Daoy (cell line): ENCODE measurements at places on chromosomes 7 and 10. TPM values are rescaled to one million over a fixed set of nuclear protein-coding genes. Genes with fewer than 3 reads are reported as not detected.

ADRB1 gene
- not detected in 2 replicates for total RNA-seq

DNA sequence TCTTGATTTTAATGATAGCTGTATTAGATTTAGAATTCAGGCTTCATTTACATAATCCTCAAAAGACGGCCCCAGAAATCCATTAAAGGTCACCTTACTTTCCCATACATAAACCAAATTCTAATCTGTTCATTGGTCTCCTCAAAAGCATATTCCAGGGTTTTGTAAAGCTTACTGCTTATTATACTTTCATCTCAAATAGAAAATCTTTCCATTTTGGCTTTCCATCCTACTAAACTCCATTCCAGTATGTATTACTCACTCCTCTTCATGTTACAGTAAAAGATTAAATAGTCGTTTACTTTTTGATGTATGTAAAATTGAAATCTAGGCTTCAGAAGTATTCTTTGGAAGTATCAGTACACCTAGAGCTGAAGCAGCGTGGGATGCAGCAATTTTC is 143.5 kb upstream of the LRRN3 start:
- no peak for DNase-seq

- DNase-seq, result no peak
Observed at GRCh38 chr10:129897871-129898626, 66.0 kb downstream of the EBF3 start.

DNA sequence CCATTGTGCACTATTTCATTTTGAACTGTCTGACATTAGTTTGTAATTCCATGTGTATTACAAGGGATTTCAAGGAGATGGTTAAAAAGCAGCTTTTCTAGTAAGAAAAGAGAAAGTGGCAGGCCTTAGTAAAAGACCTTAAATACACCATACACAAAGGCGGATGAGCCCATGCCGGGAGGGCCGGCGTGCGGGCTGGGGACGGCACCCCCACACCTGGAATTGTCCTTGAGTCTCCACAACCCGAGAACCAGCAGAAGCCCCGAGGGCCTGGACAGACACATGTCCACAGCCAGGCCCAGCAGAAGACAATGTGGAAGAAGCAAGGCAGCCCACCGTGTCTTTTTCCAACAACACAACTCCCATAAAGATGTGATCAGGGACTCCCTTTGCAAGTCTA is 123.7 kb upstream of the TCERG1L start:
- DNase-seq, result no peak

ANXA8 gene
- total RNA-seq, result 9.7 and 10.1 TPM in 2 replicates

DNA sequence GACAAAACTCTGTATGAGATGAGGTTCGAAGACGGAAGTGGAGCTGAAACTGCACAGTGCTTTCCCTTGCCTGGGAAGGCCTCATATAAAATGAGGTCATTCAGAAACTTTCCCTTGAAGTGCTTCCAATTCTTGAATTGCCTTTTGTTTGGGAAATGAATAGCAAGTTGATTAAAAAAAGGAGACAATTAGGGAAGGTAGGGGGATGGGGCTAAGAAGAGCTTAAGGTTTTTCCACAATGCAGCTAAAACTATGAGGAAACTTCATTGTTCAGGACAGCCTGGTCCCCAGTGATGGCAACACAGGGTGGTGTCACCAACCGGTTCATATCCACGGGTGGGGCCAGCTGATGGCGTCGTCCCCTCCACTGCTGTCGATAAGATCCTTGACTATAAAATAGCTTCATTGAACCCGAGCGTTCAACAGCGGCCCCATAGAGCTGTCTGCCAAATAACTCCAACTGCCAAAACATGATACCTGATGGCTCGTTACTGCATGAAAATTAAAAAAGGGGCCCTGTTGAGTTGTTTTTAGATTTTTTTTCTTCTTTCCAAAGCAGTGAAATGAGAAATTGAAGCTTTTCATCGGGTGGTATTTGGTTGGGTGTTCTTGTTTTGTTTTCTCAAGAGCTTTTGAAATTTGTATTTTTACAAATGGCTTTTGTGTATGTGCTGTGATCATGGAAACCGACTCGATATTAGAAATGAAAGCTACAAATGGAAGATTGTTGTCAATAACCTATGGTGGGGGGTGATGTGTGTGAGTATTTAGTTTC is 2.8 kb upstream of the CELF2 start:
- DNase-seq, result no peak

RAB19 gene
- total RNA-seq, result not detected in 2 replicates

AGAP3 gene
- 41.6 and 72.6 TPM in 2 replicates for total RNA-seq

EZH2 gene
- 70.1 and 79.1 TPM in 2 replicates for total RNA-seq

DNA sequence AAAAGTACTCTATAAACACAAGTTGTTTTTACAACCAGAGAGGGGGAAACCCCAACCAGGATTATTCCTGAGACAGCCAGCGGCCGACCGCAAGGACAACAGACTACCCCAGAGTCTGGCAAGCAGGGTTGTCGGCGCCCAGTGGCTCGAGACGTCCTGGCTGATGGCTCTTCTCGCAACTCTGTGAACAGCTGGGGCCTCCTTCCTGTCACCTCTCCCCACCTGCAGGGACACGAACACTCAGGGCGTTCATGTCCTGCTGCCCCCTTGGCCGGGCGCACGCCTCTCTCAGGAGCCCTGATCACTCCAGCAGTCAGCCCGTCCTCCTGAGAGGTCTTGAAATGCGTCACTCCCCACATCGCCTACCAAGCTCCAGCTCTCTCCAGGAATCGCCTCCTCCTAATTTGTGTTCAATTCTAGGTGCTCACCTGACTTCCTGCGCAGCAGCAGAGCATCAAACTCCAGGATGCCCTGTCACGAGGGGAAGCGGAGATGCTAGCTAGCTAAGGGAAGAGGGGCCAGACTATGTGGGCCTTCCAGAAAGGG is 66.4 kb upstream of the TNRC18 start:
- DNase-seq, result no peak

TMEM213 gene
- total RNA-seq, result not detected in 2 replicates

ZCCHC24 gene
- total RNA-seq, result 3.0 and 4.3 TPM in 2 replicates

DNA sequence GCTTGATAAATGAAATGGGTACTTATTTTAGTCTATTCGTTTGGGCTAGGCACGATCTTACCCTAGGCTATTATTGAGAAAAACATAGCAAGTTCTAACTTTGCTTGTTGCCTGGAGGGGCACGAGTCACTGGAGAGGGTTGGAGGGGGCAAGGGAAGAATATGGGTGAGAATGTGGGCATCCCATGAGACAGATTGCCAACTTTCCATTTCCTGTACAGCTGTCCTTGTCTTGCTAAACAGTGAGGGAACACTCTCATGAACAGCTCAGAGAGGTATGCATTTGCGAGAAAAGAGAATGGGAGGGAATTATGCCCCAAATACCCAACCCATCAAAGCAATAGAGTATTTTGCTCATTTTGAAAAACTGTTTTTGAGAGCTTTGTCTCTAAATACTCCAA is 9.2 kb downstream of the CDHR3 start:
- no peak for DNase-seq

GRCh38 chr10:37854626-37855025 is 2.8 kb downstream of the ZNF248 start:
- DNase-seq, result no peak

CPA2 gene
- total RNA-seq, result 0.11 TPM in 1 of 2 replicates, not detected in the other

- no peak for DNase-seq
Observed at GRCh38 chr10:4059471-4060138, 274.6 kb upstream of the KLF6 start.

- no peak for DNase-seq
Observed at GRCh38 chr7:119761776-119762175, 511.2 kb upstream of the KCND2 start.

ABCA13 gene
- under 0.01 and 0.06 TPM in 2 replicates for total RNA-seq

GRCh38 chr7:26657686-26658388 is 206.6 kb downstream of the SKAP2 start:
- no peak for DNase-seq

DNA sequence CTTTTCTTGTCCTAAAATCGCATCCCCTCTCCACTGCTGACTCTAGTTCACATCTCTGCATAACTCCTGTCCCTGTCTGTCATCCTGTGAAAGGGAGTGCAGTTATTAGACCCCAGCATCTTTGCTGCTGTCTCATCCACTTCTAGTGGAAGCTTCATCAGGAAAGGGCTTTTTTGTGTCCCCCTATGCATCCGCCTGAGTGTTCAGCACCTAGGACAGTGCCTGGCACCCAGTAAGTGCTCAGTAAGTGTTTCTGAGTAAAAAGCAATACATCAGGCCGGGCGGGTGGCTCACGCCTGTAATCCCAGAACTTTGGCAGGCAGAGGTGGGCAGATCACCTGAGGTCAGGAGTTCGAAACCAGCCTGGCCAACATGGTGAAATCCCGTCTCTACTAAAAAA is 211.8 kb upstream of the FOXK1 start:
- DNase-seq, result peak; percentile 28

DNA sequence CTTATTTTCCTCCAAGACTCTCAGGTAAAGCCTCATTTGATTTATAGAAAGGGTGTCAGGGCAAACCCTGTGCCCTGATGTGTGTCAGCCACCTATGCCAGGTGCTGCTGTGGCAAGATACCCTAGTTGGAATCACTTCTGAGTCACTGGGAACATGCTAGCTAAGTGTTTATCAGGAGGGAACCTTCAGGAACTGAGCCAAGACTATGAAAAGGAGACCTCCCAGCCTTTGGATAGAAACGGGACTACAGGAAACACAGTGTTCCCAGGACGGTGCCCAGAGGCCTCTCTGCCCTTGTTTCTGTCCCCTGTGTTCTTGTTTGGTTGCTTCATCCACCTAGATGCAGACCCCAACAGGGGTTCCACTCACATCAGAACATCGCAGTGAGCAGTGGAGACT is 28.5 kb downstream of the CNNM1 start:
- DNase-seq, result no peak

DNA sequence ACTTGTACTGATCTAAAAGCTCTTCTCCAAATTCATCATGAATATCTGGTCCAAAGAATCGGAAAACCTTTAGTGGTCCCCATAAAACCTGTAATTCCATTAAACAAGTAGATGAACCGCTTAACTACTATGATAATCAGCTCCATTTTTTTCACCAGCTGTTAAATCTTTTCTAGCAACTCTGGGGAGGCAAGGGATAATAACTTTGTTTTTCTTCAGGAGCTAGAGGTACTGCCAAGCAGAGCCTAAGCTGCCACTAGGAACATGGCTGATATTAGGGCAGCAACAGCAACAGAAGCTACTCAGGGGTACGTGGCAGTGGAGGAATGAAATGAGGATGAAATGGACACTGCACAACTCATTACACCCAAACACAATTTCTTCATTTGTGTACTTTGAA is 138.0 kb downstream of the SRPK2 start:
- DNase-seq, result no peak

GRCh38 chr7:108648989-108649388 is 79.3 kb downstream of the DNAJB9 start:
- no peak for DNase-seq

PAPOLB gene
- total RNA-seq, result not detected in 2 replicates

GRCh38 chr10:8389630-8390029 is 335.1 kb downstream of the GATA3 start:
- DNase-seq, result peak; percentile 22

GRCh38 chr10:44635176-44635575 is 250.3 kb upstream of the CXCL12 start:
- DNase-seq, result no peak

PGAM2 gene
- total RNA-seq, result 0.39 TPM in 1 of 2 replicates, not detected in the other

- no peak for DNase-seq
Observed at GRCh38 chr7:7956531-7957128, 12.0 kb upstream of the GLCCI1 start.

AFAP1L2 gene
- 10.9 and 17.1 TPM in 2 replicates for total RNA-seq

DNA sequence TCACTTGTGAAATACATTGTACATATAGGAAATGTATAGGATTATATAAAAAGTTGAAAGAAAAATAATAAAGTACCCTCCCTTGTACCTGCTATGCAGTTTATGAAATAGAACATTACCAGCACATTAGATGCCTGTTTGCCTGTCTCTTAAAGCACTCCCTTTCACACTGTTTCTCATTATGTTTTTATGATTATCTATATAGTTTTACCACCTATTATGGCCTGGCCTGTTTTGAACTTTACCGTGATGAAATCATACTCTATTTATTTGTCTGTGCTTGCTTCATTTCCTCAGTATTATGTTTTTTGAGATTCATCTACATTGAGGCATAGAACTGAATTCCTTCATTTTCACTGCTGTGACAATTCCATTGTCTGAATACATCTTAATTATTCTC is 41.1 kb downstream of the DGKB start:
- DNase-seq, result no peak

DNA sequence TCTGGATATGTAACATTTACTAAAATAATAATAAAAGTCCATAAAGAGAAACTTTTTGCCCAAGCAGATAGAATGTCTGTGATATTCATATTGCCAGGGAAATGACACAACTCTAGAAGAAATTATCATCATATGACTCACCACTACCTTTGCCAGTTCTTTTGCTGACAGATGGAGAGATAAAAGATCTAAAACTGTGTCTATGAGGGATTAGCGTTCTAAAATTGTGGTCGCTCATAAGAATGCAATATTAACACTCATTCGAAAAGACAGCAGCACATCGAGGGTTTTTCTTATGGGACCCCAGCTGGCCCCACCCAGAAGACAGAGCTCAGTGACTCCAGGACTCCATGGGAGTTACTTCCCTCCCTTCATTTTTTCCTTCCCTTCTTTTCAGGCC is 16.6 kb upstream of the LANCL2 start:
- DNase-seq, result peak; percentile 62

DNA sequence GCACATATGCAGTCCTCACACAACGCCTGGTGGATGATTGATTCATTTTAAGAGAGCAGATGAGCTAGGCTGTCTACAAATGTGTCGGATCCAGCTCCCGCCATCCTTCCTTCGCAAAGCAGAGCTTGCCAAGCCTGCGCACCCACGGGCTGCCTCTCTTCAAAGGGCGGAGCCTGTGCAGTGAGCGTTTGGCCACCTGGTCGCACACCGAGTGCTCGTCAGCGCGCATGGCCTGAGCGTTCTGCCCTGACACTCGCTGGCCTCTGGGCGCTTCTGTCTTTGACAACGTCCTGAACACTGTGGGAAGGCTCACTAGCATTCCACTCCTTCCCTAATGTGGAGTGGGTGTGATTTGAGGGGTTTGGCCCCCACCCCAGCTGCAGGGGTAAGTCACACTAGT is 47.1 kb upstream of the TMEM72 start:
- no peak for DNase-seq

DNA sequence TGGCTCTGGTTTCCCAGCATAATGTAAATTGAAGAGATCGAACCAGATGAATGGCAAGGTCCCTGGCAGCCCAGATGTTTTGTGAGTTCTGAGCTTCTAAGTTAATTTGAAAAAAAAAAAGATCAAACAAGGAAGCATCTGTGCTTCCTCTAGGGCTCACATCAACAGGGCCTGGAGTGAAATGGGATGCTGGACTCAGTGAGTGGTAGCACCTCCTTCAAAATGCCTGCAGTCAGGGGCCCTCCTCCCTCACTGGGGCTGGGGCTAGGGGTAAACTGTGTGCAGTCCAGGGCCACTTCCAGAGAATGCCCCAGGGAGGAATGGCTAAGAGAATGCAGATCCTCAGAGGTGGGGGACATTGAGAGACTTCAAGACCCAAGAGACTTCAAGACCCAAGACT is 6.0 kb upstream of the CUEDC2 start:
- DNase-seq, result no peak

DNA sequence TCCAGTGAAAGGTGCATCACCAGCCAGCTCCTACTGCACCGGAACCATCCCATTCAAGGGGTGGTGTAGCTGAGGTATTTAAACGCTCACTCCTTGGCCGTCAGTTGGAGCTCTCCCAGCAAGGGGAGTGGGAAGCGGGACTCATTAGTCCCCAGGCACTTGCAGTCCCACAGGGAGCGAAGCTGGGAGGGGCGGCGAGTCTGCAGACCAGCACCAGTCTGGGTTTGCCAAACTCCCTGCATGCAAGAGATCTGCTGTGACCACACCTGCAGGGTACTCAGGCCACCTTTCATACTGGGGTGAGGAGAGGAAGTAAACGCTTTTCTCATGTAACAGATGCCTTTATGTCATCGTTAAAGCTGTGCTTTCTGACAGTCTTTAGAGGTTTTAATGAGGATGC is 187.9 kb downstream of the PTPRN2 start:
- DNase-seq, result no peak

GRCh38 chr10:132439025-132439388 is 42.0 kb downstream of the PWWP2B start:
- no peak for DNase-seq
